ENCODE measurements at places on chromosomes 1 and 21.

DNA sequence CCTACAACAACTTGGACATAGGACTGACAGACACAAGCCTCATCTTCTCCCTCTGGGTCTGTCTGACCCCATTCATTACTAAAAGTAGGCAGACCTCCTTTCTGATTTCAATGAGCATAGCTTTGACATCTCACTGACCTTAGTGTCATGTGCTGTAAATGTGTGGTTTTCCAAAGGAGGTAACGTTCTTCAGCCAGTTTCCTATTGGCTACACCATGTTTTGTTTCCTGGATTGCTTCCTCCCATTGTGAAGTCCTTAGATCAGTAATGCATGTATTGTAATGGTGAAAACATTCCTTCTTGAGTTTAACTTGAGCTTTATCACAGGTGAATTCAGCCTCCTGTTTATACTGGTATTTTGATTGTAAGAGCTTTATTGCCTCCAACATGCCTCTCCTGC is 20.6 kb downstream of the STXBP3 start:
- no peak for DNase-seq

DNA sequence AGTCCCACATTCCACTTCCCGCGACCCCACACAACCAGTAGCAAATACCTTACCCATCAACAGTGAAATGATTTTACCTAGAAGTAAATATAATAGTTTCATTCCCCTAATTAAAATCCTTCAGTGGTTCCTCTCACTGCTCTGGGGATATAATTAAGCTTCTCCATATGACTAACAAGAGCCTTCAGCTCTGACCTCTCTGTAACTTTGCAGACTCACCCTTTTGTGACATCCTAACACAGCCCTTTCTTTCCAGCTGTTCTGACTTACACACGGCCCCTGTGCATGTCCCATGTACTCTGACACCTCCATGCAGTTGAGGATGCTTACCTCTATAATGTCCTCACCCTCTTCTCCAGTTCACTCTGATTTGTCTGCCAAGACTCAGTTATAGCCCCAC is 137.3 kb upstream of the SPAG17 start:
- DNase-seq, result no peak

DNA sequence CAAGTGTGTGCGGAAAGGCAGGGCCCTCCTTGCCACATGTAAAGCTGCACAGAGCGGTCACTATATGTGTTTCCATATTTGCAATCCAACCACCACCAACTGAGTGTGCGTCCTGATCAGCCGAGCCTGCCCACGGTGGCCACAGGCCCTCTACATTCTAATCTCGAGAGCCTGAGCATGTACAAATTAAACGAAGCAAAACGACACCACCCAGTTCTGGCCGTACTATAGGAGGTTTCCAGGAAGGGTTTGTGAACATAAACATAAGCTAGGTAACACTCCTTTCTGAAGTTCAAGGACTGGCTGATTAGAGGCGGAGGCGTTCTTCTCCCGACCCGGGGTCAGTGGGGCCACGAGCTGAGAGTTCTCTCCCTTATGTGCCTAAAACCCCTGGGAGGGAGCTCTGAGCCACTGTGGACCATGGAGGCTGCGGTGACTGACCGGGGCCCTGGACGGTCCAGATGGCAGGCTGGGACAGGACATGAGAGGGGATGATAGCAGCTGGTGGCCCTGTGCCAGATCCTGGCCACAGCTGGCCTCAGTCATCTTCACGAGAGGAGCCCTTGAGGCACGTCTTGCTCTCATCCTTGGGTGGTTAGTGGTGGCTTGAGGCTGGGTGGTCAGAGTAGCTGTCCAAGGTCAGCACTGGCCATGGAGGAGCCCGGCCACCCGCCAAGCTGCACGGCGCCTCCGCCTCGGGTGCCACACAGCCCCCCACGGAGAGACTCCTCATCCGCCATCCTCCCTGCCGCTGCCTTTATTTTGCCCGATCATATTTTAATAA is 39.1 kb upstream of the TRAPPC10 start:
- no peak for DNase-seq

DNA sequence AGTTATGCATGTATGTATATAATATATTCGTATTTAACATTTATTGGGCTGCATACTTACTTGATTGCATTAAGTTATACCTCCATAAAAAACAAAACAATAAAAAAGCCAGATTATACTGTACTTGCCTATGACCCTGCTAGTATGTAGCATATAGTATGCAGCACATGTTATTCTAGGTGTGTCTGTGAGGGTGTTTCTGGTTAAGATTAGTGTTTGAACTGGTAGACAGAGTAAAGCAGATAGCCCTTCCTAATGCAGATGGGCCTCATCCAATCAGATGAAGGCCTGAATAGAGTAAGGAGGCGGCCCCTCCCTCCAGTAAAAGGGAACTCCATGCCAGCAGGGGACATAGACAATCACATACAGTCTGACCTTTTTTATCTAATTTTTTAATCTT is 323.3 kb upstream of the USP24 start:
- no peak for DNase-seq

DNA sequence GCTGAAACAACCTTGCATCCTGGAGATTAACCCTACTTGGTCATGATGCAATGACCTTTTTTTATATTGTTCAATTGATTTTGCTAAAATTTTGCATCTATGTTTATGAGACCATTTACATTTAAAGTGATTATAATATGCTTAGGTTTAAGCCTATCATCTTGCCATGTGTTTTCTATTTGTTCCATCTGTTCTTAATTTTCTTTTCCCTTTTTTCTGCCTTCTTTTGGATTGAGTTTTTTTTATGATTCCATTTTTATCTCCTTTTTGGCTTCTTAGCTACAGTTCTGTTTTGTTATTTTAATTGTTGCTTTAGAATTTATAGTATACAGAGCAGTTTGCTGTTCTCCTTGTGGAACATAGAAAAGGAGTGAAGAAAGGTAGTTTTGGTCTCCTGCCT is 385.1 kb upstream of the USP24 start:
- DNase-seq, result no peak

DNA sequence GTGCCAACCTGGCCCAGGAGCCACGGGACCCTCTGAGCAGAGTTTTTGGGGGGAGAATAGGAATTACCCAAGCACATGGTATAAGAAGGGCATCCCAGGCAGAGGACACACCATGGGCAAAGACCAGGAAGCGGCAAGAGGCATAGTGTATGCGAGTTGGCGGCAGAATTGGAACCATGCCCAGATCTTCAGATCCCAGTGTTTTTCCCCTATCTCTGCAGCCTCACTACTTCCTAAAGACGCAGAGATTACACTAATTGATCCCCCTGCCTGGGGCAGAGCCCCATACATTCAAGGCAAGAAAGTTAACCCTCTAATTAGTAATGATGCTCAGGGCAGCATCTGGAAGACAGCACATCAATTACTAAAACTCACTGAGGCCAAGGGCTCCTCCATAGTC is 48.2 kb downstream of the SYT2 start:
- DNase-seq, result peak; percentile 78

DNA sequence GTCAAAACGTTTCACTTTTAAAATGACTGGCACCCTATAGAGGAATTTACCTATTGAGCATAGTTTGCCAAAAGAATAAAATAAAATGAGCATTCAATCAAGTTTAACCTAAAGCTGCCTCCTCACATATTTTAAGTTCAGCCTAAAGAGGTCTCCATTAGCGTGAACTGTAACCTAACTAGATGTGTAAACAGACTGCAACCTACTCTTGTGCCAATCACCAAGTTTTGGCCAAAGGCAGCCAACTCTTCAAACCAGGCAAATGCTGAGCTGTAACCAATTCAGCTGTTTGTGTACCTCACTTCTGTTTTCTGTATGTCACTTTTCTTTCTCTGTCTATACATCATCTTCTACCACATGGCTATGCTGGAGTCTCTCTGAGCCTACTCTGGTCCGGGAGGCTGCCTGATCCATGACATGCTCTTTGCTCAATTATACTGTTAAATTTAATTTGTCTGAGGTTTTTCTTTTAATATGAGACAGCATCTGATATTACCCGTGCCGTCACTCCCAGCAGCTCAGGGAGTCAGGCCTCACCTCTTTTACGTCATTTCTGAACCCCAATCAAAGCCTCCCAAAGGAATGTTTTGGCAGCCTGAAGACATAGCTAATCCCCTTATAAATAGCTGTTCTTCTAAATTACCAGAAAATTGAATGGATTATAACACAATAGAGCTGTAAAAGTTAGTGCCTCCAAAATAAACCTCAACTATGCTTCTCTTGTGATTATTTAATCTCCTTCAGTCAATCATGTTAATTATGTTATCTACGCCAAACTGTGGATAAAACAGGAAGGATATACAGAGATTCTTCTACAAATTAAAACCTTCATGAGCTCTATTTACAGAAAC is 81.0 kb upstream of the NR5A2 start:
- no peak for DNase-seq

- DNase-seq, result no peak
These were observed 37.7 kb downstream of the CSMD2 start for GRCh38 chr1:34127006-34128000.

DNA sequence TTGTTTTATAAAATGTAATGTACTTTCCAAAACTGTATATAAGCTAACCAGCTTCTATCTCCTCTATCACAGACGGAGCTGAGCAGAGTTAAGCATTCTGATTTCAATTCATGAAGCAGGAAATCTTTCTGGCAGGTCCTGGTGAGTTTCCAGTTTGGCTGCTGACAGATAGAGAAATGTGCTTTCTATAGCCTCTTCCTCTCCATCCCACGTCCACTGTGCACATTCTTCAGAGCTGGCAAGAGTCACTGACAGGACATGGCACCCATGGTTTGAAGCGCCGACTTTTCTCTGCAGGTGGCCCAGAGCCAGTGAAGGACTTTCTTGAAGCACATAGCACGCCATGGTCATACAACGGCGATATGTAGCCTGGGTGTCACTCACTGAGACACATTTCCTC is 52.3 kb upstream of the POU2F1 start:
- peak; percentile 83 for DNase-seq

- peak; percentile 66 for DNase-seq
These were observed 11.7 kb upstream of the EPHA2 start for GRCh38 chr1:16167331-16168143.

DNA sequence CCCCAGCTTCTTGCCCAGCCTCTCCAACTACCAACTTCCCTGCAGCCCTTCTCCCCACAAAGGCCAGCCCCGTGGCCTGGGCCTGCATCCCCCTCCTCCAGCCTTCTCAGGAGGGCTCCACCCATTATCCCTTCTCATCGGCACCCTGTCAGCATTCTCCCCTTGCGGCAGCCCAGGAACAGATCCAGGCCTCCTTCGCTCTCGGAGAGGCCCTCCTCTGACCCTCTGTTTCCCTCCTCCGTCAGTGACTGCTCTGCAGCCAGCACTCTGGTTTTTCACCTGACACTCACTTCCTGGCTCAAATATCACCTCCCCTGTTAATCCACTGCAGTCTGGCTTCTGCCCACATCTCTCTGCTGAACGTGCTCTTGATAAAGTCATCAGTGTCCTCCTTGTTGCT is 17.5 kb downstream of the ADGRB2 start:
- DNase-seq, result peak; percentile 22

GRCh38 chr1:20080441-20081352 is 10.7 kb downstream of the PLA2G5 start:
- DNase-seq, result no peak

- no peak for DNase-seq
These were observed 246.1 kb upstream of the CSF3R start for GRCh38 chr1:36728846-36729245.

DNA sequence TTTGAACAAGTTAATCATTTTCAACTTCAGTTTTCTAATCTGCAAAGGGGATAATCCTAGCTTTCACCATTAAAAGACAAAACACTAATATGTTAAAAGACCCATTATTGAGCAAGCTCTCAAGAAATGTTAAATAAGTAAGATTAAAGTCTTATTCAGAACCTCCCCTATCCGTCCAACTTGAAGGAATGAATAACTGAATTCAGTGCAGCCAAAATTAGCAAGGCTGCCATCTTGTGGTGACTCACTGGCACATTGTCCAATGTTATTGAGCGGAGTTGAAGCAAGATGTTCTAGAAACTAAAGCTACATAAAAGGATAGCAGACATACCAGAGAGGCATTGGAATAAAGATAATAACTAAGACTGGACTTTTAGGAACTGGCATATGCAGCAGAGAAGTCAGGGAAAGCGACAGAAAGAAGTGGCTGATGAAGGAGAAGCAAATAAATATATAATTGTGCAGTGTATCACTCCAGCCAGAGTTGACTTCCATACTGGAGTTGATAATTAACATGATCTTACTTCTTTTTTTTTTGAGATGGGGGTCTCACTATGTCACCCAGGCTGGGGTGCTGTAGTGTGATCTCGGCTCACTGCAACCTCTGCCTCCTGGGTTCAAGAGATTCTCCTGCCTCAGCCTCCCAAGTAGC is 8.2 kb upstream of the CAP1 start:
- peak; percentile 62 for DNase-seq

Measured in cerebellar cortex (tissue), 1 donor.